ENCODE measurements at places on chromosomes 16 and 17.

DNA sequence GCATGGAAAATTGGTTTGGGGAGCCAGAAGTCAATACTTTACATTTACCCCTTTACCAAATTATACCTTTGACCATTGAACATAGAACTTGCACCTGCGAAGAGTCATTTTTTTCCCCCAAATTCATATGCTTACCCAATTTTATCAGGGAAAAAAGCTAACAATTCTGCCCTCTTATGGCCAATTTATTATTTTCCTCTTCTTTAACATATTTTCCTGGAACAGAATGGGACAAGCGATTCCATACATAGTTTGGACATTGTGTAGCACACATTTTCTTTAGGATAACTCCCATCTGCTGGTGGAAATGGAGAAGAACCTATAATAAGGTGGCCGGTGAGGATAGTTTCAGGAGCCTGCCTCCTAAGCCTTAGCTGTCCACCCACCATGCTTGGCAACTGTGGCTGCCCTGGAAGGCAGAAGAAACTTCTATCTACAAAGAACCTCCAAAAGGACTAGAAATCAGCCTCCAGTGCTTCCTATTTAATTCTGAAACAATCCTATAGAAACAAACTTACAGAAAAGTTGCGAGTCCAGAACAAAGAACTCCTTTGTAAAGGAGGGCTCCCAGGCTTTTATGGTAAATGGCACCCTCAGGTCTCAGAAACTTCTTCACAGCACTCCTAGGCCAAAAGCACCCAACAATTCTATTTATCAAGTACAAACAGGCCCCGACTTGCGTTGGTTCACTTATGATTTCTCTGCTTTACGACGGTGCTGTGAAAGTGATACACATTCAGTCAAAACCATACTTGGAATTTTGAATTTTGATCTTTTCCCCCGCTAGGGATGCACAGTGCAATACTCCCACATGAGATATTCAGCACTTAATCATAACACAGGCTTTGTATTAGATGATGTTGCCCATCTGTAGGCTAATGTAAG, 64.1 kb upstream of the CACNG4 start:
- DNase-seq = no peak

DNA sequence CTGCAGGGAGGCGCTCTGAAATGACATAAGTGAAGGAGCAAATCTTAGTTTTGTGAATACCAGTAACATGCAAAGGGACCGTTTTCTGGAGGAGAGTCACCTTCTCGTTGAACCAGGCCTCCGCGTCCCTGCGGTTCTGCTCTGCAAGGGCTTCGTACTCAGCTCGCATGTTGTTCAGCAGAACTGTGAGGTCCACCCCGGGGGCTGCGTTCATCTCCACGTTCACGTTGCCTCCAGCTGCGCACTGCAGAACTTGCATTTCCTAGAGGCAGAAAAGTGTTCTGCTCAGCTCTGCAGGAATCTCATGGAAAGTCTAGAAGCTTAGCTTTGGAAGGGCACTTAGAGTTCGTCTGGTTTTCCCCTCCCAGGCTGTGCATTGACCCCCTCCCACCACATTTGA, 4.1 kb downstream of the KRT25 start:
- DNase-seq = no peak

DNA sequence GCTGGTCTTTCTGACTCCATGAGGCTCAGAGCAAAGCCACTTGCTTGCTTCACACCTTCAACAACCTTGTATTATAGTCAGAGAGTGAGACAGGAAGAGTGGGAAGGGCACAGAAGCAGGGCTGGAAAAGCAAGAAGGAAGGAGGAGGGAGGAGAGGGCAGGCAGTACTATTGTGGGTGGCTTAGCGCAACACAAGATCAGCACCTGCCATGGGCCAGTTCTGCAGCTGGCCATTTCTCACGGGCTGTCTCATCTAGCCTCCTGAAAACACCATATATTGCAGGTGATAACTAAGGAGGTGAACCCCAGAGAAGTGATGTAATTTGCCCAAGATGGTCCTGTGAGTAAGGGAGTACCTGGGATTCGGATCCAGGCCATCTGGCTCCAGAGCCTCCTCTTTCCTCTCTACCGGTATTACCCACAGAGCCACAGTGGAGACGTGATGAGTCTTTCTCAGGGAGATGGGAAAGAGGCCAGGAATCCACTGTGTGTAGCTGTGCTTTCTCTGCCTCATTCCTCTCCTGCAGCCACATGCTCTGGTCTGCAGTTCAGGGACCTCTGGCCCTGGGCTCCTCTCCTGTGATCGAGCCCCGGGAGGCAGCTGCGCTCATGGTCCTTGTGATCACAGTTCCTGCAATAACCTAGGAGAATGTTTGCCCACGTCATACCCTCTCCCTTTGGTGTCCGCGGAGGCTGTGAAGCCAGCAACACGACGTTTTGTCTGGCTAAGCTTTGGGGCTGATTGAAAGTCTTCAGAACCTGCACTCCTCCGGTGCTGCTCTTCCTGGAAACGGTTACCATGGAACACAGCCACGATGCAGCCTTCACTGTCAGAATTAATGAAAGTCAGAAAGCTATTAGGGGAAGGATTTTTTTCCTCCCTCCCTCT, 178.1 kb upstream of the CCL2 start:
- no peak for DNase-seq

- DNase-seq = peak; percentile 93
Observed at GRCh38 chr16:67246081-67246755, 1.1 kb downstream of the FHOD1 start.

- no peak for DNase-seq
Observed at GRCh38 chr17:249236-249993, 68.0 kb upstream of the DOC2B start.

GRCh38 chr16:85995541-85996423, 96.8 kb downstream of the IRF8 start:
- DNase-seq = no peak

Measured in upper lobe of left lung (tissue), 6 donors.